Left ventricle myocardium inferior (tissue), 1 donor: ENCODE measurements at places on chromosomes 16 and 17.

DNA sequence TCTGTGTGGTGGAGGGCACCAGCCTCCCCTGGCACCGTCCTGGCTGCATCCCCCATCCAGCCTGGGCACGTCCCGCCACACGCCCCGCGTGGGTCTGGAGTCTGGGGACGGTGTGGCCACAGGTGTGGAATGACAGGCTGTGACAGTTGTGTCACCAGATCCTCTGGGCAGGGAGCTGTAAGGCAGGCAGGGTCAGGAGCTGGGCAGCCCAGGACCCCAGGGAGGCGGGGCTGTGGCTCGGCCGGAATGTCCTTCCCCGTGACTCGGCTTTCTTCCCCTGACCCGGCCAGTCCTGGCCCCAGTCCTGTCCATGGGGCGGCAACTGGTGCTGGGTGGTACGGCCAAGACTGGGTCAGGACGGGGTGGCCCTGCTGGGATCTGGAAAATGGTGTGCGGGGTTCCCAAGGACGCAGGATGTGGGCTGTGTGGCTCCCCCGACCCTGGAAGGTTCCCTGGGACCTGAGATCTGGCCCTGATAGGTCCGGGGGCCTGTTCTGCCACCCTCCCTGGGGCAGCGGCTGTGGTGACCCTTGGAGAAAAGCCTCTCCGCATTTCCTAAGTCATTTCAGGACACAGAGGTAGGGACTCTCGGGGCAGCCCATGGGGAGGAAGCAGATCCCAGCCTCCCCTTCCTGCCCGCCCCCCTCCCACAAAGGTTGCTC lies 3.3 kb upstream of the SLC16A3 start:
- DNase-seq: no peak

- no peak for DNase-seq
Observed at GRCh38 chr16:65469116-65469515, 347.3 kb upstream of the CDH11 start.

DNA sequence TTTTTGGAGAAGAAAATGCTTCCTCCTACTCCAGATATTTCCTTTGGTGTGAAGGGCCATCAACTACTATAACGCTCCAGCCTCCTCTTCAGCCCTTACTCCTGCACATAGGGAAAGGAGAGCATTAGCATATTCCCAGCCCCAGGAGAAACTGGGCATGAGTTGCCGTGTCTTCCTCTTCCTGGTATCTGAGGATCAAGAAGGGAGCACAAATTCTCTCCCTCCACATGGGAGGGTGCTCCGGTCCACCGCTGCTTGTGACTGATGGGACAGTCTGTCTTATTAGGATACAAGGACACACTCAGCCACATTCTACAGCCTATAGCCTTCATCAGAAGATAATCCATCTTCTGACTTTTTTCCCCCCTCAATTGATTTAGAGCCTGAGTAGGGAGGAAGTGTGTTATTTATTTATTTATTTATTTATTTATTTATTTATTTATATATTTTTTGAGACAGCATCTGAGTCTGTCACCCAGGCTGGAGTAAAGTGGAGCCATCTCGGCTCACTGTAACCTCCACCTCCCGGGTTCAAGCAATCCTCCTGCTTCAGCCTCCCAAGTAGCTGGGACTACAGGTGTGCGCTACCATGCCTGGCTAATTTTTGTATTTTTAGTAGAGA lies 16.6 kb upstream of the CYB5B start:
- DNase-seq: no peak

- no peak for DNase-seq
Observed at GRCh38 chr16:48740964-48741363, 131.0 kb upstream of the N4BP1 start.

DNA sequence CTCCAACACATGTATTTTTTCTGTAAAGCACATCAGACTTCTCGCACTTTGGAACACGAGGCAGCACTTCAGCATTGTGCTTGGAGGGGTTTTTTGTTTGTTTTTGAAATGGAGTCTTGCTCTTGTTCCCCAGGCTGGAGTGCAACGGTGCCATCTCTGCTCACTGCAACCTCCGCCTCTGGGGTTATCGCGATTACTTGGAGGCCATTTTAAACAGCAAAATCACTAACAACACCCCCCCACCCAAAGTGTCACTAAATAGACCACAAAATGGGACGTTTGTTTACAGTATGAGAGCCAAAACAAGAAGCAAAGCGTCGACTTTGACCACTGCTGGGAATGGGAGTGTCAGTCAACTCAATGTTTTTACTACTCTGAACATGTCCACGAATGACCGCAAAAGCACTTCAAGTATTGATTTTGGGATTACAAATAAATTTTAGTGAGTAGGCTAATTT lies 9.0 kb upstream of the C16orf87 start:
- DNase-seq: no peak

GRCh38 chr17:55038291-55038690 lies 69.7 kb downstream of the STXBP4 start:
- DNase-seq: no peak

GRCh38 chr17:20948984-20949777 lies 93.6 kb downstream of the USP22 start:
- DNase-seq: no peak

- DNase-seq: no peak
Observed at GRCh38 chr17:83010206-83011200, 68.9 kb upstream of the METRNL start.
